ENCODE measurements at places on chromosomes 5 and 9. TPM values are rescaled to one million over a fixed set of nuclear protein-coding genes. Genes with fewer than 3 reads are reported as not detected.

DNA sequence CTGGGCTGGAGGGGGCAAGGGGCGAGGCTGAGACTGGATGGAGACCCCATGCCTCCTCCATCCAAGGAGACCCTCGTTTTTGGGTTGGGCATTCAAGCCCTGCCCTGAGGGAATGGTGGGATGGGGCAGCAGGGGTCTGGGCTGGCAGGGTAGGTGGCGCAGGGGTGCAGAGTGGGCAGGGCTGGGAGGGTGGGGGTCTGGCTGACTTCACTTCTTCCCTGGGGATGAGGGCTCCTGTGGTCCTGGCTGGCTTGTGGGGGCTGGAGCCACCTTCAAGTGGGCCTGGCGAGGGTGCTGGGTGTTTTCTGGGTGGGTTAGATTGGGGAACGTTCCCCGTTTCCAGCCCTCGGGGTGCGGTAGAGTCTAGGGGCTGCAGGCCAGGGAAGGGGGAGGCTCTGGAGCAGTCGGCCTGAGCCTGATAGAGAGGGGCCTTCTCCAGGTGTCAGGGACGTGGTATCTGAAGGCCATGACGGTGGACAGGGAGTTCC lies 412 bp downstream of the LCN1 start:
- no peak for DNase-seq

- no peak for DNase-seq
These were observed 75.2 kb downstream of the ACTBL2 start for GRCh38 chr5:57407391-57407790.

- no peak for DNase-seq
These were observed 86.9 kb upstream of the SPATA31D4 start for GRCh38 chr9:81841333-81841732.

GRCh38 chr9:123454361-123454760 lies 98.4 kb downstream of the CRB2 start:
- DNase-seq: no peak

- DNase-seq: no peak
These were observed 80.3 kb downstream of the EPB41L4A start for GRCh38 chr5:112338681-112339337.

DNA sequence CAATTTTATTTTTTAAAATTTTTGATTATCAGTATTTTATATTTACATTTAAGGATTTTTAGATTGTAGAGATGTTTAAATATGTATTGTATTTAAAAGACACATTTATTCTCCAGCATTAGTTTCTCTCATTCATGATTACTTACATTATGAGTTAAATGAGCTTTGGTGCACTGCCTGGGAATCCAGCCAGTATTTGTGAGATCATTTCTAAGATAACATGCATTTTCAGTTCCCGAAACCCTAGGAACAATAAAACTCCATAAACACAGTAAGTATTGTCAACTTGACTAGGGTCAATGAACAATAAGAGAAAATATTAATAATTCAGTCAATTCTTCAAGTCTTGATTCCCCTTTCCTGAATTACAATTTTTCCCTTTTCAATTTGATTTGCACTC lies 403.3 kb downstream of the PLK2 start:
- DNase-seq: no peak

GRCh38 chr5:172505403-172505759 lies 51.1 kb upstream of the SH3PXD2B start:
- no peak for DNase-seq

GRCh38 chr9:30758726-30759446 lies 1625.6 kb upstream of the ACO1 start:
- peak; percentile 35 for DNase-seq

The ECM2 gene
- total RNA-seq: 4.5 TPM

The ZBTB5 gene
- 6.0 TPM for total RNA-seq

The RPS14 gene
- 1,232 TPM for total RNA-seq

The WDR38 gene
- total RNA-seq: not detected

The INSL6 gene
- not detected for total RNA-seq
